CD4-positive, alpha-beta T cell (primary cell): ENCODE measurements at places on chromosomes 3 and 15.

- no peak for DNase-seq
These were observed 115.0 kb upstream of the VEPH1 start for GRCh38 chr3:157618075-157618760.

- DNase-seq = no peak
These were observed 389.4 kb upstream of the TPM1 start for GRCh38 chr15:62653122-62653521.

- no peak for DNase-seq
These were observed 334.4 kb upstream of the TRIM42 start for GRCh38 chr3:140343211-140344081.

- DNase-seq = no peak
These were observed 356.7 kb upstream of the UMPS start for GRCh38 chr3:124373524-124373923.

GRCh38 chr3:94961423-94962100, 898.7 kb downstream of the NSUN3 start:
- DNase-seq = no peak

- no peak for DNase-seq
These were observed 7.5 kb downstream of the ARHGAP31 start for GRCh38 chr3:119301662-119302061.

DNA sequence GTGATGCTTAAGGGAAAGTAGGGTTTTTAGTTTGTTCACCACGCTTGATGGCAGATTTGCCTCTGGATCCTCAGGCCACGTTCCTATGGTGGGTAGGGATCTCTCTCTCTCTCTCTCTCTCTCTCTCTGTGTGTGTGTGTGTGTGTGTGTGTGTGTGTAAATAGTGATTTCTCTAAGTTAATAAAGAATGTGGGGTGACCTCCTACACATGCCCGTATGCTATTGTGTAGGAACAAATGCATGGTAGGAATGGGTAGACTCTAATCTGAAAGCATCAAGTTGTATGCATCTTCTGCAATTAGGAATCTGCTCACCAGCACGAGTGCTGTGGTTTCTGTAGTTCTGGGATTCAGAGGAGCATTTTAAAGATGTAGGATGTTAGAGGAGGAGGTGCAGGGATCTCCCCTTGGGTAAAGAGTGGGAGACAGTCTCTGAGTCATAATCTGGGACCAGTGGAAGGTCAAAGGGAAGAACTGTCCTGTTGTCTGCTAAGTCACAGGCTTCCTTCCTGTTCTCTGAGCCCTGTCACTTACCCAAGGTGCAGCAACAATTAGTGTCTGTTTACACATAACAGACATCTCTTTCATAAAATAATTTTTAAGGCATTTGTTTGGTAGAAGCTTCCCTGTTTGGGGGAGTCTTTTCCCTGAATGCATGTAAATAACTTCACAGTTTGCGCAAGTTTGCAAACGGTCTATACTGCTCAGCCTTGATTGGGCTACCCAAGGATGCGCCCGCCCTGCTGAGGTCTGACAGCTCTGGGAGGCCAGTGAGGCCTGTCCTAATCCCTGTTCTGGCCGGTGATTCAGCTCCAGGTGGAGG, 139.8 kb downstream of the IGF1R start:
- no peak for DNase-seq

GRCh38 chr15:70853318-70853972, 512 bp downstream of the LARP6 start:
- no peak for DNase-seq

GRCh38 chr3:154753101-154753500, 323.1 kb upstream of the GPR149 start:
- DNase-seq = no peak

GRCh38 chr3:87410110-87410509, 133.7 kb upstream of the POU1F1 start:
- no peak for DNase-seq

GRCh38 chr3:131223373-131224289, 157.9 kb upstream of the NUDT16 start:
- no peak for DNase-seq

DNA sequence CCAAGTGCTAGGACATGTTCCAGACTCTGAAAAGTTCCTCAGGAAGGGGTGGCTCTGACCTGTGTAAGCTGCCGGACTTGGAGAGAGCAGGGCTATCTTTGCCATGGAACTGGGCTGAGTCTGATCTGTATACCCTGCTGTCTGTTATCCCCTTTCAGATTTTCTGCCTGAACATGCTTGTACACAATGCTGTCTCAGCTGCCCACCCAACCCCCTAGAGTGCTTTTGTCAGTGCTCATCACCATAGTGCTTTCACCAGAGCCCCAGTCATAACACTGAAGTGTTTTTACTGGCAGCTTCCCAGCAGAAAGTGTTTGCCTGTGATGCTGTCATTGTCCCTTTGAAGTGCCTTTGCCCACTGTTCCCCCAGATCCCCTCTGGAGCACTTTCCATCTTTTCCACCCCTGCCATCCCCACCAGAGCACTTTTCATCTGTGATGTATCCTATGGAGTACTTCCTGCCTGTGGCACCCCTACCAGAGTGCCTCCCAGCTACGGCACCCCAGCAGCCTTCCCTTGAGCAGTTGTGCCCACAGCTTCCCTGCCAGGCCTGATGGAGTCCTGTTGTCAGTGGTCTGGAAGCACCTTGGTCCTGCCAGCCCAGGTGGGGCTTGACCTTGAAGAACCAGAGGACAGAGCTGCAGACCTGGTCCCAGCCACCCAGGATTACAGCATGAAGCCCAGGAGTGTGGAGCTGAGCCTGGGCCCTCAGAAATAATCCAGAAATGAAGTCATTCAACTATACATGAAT, 397.7 kb downstream of the DIPK2A start:
- DNase-seq = no peak

DNA sequence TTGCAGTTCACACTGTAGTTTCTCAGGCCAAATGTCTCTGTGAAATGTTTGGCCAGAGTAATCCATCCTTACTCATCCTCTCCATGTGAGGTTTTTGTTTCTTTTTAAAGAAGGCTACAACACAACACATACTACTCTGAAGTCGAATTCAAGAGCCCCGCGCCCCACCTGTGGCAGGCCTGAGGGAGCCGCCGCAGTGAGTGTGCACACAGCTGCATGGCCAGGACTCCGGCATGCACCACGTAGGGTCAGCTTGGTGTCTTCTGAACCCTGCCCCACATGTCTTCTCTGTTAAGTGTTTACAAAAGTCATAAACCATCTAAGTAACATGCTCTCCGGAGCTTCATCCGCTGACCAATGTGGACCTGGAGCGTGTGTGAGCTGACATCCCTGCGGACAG, 58.7 kb downstream of the PGPEP1L start:
- DNase-seq = no peak

DNA sequence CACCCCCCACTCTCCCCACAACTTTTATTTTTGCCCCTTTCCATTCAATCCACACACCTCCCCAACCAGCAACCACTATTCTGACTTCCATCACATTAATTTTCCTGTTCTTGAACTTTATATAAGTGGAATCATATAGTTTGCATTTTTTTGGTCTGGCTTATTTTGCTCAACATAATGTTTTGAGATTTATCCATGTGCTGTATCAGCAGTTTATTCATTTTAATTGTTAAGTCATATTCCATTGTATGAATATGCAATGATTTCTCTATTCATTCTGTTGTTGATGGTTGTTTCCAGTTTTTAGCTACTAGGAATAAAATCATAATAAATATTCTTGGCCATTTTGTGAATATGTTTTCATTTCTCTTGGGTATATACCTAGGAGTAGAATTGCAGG, 5.8 kb upstream of the SCAMP5 start:
- no peak for DNase-seq

DNA sequence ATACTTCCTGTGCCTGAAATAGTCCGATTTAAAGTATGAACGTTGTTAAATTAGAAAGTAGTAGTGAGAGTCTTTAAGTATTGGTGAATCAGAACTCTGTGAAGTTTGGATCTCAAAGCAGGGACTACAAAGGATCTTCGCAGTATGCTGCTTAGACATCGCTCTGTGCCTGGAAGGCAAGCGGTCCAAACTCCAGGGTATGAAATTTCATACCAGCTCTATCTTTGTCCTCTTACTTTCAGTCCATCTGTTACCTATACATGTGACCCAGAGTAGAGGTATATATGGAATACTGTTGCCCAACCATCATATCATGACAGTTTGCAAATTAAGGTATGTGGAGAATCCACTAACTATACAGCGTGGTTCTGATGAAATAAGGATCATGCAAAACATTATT, 34.5 kb downstream of the VPS8 start:
- DNase-seq = no peak

DNA sequence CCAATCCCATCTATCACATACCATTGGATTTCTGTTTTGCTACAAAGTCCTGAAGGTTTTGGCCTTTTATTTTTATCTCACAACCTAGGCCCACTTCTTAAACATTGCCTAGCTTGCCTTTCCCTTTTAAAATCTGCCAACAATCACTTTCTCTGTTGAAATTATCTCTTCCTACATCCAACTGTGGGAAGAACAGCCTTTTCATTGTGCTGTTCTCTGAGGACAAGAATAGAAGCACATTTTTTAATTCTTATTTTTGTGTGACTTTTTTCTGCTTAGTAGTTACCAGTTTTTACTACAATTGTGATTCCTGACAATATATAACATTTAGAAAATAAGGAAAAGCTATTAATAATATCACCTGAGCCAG, 159.2 kb downstream of the CNTN6 start:
- no peak for DNase-seq

GRCh38 chr3:189744235-189744634, 113.0 kb downstream of the TP63 start:
- DNase-seq = no peak

GRCh38 chr3:47370887-47371697, 9.7 kb upstream of the PTPN23 start:
- DNase-seq = peak; percentile 59

DNA sequence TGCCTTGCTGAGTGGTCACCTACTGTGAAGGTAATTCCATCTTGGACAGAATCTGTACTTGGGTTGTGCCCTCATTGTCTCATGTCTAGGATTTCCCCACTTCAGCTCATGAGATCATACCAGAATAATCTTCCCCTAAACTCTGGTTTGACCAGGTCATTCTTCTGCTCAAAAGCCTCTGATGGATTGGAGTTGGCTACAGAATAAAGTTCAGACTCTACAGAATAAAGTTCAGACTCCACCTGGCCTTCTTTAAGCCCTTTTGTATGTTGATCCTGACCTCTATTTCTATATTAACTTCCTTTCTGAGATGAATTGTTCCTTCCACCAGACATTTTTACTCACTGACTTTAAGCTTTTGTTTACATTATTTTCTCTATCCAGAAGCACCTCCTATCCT, 6.4 kb upstream of the GLCE start:
- no peak for DNase-seq

DNA sequence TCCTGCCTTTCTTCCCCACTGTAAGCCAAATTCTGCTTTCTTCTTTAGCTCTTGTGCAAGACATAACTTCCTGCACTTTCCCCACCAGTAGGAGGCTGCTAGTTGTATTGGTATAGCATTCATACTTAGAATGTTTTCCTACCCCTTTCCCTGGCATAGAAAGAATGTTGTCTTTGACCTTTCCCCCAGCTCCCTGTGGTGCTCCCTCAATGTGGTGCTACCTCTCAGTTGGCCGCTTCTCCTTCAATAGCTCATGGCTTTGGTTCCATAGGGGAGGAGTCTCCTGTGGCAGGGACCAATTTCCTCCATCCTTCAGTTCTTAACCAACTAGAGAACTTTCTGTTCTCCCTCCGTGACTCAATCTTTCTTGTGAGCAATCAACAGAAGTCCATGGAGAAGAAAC, 67.5 kb upstream of the AKAP13 start:
- no peak for DNase-seq

DNA sequence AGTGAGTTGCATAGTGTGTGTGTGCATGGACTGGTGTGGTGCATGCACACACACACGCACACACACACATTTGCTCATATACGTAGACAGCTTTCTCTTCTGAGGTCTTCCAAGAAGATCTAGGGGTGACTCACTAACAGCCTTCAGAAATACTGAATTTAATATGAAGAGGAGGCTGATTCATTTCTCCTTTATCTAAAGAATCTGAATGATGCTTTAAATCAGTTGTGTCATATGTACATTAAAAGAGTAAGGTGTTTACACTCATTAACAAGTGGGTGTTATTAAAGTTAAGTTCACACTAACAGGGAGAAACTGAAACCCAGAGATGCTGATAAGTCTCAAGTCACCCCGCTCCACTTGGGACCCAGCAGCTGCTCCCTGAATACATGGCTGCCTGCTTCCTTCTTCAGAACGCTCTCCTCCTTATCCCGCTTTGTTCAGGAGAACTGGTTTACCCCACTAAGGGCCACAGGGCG, 22.0 kb downstream of the TMPRSS7 start:
- DNase-seq = no peak

GRCh38 chr15:31389576-31389975, 62.9 kb downstream of the KLF13 start:
- peak; percentile 5 for DNase-seq

DNA sequence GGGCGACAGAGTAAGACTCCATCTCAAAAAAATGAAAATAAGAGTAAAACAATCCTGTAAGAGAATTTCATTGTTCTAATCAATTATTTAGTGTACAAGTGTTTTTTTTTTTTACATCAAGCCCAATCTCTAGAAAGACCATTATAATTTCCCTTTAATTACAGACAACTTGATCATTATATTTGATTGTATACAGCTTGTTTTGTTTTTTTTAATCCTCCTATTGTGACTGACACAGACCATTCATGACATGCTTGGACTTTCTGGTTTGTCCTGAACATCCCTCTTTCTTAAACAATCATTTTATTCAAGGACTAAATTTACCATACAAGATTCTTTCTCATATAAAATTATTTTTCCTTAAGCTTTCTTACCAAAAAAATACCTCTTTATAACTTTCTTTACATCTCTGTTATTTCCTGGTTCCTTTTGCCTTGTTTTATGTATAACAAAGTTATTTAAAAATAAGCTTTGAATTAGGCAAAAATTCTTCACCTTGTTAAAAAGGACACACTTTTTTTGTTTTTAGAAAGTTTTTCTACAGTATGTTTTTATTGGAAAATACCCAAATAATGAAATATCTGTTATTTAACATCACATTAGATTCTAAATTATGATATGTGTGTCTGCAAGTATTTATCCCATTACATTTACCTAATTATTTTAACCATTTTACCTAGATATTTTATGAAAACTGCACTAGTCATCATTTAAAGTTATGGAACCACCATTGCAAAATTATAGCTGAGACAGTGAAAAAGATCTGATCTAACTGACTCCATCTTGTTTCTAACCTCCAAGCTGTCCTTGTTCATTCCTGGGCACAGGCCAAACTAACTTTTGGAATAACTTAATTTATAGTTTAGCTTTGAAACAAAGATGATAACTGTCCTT, 26.1 kb upstream of the GFM1 start:
- DNase-seq = no peak

DNA sequence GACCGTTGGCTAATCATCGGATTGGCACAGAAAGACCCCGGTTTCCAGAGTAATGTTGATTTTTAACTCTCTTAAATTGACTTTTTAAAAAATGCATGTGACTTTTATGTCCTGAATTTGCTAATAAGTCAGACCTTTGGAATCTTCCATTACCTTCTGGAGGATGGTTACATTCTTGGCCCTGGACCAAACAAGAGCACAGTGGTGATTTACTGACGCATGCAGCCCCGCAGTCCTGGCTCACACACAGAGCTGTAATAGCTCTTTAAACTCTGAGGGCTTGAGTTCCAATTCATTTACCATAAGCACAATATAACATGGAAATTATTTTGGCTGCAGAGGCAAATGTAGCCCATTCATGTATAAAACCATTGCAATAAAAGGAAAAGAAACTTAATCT, 25.1 kb downstream of the SOX14 start:
- DNase-seq = no peak
